Stimulated activated CD8-positive, alpha-beta memory T cell treated with anti-CD3 and anti-CD28 coated beads, Interleukin-4, amount 100 ng/mL, for 4 hours (primary cell): ENCODE measurements at places on chromosomes 4 and X.
A peak's percentile ranks its signal among the peaks of the same experiment; 100 is the strongest.

DNA sequence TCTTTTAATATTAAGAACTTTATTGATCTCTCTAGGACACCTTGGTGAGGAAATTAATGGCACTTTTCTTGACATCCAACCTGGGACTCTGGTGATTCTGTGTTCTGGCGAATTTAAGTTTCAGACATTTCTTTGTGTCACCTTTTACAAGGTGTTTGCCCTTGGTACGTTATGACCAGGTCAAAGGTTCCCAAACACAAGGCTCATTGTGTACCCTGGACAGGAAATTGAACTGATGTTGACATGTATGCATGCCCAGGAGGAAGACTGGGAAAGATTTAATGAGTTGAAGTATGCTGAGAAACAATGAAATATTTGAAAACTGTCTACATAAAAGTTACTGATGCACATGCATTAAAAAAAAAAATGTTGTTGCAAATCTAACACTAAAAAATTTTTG is 22.1 kb downstream of the NIPAL1 start:
- no peak for DNase-seq

GRCh38 chr4:56742080-56742871 is 61.2 kb upstream of the HOPX start:
- no peak for DNase-seq

GRCh38 chrX:27860337-27860736 is 52.5 kb downstream of the MAGEB10 start:
- DNase-seq = no peak

GRCh38 chr4:107468812-107469211 is 251.2 kb downstream of the PAPSS1 start:
- DNase-seq = no peak

DNA sequence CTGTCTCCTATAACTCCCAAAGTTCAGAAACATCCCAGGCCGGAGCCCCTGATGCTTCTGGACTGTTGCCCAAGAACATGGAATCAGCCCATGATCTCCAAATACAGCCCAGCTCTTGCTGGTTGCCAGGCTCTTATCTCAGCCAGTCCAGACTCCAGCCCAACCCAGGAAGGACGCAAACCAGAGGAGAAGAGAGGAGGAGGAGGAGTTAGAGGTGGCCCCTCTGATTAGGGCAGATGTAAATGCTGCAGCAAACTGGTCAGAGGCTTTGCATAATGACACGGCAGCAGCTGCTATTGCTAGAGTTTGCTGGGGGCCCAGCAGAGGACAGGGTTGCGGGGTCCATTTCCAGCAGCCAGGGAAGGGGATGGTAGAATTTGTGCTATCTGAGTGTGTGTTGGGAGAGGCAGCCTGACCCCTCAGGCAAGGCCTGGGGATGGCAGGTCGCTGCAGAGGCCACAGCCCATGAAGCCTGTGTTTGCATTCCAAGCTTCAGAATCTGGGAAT is 4.2 kb upstream of the OTUD5 start:
- DNase-seq = no peak

DNA sequence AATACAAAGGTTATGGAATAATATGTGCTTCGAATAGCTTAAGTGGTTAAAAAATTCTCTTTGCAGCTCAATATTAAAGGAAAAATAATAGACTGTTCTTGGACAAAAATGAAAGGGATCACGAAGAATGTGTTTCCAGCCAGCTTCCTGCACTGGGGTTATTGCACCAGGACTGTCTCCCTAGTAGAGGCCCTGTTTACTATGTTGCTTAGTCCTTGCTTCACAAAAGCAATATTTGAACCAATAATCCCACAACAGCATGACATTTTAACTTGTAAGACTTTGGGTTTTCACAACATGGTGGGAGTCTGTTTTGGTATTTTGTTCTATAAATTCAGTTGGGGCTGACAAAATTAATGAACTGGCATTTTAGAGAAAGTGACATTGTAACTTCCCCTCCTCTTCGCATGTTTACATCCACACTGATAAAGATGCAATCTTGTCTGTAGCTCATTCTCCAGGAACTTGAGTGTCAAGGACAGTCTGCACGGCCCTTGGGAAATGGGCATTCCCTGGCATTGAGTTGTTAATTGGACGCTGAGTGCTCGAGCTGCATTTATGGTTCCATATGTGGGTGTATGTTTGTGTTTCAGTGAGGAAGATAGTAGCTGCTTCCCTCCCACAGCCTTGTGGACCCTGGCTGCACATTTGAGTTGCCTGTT is 39.0 kb downstream of the SHROOM2 start:
- no peak for DNase-seq

DNA sequence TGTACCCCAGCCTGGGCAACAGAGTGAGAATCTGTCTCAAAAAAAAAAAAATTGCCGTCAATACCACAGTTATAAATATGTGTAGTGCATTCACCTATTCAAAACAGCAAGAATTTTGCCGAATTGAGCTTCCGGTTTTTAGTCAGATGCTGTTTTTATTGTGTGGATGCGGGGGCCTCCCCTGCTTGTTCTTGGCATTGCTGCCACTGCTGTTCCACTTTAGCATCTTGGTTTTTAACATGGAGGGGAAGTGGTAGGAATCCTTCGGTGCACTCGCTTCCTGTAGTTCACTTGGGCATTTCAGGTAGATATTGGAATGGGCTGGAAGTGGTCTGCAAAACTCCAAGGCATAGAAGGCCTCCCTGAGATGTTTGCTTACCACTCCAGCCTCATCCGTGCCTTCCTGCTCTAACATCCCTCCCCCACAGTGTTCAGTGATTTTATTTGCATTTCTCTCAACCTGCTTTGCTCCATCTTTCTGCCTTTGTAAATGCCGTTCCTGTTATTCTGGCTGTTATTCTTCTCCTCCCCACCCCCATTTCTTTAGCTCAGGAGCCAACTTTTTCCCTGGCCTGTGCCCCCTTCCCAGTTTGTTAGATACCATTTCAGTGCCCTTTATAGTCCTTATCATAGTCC is 25.5 kb downstream of the MOB1B start:
- DNase-seq = no peak

GRCh38 chr4:186584912-186585311 is 29.5 kb upstream of the MTNR1A start:
- no peak for DNase-seq

- no peak for DNase-seq
These were observed 2.9 kb downstream of the NOCT start for GRCh38 chr4:139018501-139018900.

DNA sequence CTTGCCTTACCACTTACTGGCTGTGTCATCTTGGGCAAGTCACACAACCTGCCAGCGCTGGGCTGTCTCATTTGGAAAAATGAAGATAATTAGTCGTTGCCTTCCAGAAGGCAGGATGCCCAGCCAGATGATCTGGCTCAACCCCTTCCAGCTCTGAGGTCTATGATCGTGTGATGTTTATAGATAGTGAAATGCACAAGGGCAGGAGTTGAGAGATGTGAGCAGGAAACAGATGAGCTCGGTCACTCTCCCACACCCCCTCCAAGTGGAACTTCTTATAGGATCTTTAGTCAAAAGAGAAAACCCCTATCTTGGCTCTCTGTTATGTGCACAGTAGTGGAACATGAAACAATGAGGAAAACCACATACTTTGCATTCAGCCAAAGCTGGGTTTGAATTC is 336.8 kb upstream of the PPARGC1A start:
- no peak for DNase-seq

DNA sequence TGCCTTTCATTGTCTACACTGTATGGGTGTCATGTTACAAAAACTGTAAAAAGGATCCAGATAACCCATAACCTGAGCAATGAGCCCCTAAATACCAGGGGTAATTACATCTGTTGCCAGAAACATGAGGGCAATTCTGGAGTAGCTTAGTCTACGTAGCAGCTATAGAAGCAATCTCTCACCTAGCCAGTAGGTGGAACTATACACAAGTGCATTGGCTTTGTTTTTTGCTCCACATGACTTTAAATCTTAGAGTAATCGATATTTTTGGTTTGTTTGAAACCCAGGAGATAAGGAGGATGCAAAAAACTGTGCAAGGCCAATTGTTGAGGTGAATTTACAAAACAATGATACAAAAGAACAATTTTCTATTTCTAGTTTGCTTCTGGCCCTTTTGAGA is 57.5 kb downstream of the GPR82 start:
- no peak for DNase-seq

DNA sequence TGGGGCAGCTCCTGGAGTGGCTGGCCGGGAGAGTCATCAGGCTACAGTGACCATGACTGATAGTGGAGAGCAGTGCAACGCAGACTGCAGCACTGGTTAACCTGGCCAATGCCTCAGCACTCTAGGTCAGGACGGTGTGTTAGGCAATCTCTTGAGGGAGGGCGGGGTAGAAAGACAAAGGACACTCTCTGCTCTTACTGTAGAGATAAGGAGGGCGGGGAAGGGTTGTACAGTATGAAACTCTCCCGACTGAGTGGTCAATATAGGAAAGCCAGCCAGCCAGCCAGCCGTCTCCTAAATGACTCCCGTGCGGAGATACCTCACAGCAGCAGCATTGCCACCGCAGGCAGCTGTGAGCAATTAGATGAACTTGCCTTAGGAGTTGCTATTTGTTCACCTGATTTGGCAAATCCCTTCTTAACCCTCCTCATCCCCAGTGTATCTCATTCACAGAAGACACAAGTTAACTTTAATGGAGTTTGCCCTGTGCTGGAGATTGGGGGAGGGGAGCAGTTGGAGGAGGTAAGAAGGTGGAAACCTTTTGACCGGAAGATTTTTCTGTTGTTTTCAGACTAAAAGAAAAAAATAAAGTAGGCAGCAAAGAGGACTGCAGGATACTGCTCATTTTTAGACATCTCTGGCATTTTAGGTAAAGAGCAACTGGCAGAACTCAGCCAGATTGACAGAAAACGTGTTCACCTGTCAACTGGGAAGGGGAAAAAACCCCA is 330.5 kb downstream of the HNRNPD start:
- no peak for DNase-seq

DNA sequence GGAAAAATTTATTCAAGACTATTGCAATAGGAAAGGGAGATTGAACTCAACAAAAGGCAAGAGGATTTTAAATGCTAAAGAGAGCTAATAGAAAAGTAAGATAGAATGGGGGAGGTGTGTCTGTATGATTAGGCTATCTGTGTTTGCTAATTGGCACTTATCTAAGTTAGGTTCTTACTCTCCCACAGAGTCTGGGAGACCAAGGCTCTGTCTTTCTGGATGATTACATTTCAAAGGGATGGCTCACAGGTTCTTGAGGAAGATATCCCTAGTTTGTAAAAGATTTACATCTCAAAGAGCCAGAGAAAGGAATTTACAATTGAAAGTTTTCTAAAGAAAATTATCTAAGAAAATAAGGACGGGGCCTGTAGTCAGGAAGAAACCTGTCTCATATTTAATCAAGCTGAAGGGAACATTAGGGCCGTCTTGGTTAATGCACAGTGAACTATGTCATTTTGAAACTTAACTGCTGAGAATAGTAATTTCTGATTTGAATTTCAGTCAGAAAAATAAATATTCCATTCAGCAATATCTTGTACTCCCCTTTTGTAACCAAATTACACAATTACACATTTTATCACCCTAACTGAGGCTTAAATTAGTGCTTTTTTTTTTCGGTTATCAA is 75.8 kb downstream of the MAGEB10 start:
- DNase-seq = no peak

DNA sequence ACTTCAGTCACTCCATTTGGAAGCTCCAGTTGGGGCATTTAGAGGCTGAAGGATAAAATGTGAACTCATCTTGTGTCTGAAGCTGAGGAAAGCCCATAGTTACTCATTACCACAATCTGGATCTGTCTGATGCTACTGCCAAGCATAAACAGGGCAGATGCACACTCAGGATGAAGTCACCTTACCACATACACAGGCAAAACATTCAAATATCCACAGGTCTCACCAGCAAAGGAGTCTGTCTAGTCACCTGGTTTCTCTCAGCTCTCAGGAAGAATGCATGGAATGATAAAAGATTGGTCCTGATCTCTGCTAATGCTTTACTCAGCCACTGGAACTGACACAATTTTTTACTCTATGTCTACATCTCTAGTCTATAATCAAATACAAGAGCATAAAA is 13.0 kb upstream of the ODAPH start:
- DNase-seq = no peak

- no peak for DNase-seq
These were observed 57.5 kb downstream of the MAML3 start for GRCh38 chr4:140096483-140096861.

- DNase-seq = no peak
These were observed 79.7 kb upstream of the PRSS48 start for GRCh38 chr4:151197247-151197646.

DNA sequence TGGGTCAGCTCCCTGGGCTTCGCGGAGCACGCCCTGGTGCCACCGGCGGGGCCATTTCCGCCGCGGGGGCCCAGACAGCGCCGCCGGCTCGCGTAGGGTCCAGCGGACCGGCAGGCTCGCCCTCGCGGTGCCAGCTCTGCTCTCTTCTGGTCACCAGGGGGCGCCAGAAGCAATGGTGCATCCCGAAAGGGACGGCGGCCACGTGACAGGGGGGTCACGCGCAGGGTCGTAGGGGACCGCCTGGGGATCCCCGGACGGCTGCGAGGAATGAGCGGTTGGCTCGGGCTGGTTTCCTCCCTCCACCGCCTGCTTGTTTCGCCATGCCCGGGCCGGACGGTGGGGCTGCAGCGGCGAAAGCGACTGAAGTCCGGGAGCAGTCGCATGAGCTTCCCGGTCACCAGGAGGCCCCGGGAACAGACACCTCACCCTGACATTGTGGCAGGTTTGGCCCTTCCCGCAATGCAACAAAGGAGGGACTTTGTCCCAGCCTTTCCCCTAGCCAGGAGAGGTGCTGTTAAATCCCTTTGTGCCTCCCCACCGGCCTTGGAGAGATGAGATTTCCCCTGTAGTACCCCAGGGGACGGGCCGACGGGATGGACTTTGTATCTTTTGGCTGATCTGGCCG is 15.8 kb downstream of the ZCCHC12 start:
- peak; percentile 22 for DNase-seq

DNA sequence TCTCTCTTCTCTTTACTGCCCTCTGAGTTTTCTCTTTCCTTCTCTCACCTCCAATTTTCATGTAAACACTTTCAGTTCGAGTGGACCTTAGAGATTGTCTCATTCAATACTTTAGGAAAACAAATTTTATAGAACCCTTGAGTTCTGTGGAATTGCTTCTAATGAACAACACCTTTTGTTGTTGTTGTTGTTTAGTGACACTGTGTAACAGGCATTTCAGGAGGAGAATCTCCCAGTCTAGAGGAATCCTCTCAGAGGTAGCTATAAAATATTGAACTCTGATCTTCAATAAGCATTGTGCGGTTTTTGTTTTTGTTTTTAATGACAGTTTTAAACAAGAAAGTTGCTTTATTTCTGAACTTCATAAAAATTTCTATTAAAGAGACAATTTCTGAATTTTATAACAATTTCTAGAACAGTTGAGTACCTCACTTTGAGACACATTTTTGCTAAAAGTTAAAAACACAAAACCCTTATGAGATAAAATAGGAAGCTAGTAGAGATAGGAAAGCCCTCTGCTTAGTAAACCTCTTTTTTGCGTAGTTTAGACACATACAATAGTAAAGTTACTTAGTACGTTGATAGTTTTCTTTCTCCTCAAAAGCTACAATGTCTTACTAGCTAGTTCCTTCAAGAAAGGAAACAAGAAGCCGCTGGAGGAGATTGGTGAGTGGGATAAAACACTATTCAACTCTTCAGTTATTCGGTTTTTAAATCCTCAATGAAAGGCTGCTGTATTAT is 38.8 kb downstream of the CLCN3 start:
- no peak for DNase-seq

GRCh38 chrX:84144281-84144680 is 43.7 kb downstream of the RPS6KA6 start:
- DNase-seq = no peak
